DMS153 (cell line): ENCODE measurements at places on chromosomes 1 and 21.

GRCh38 chr1:3717041-3717714 lies 35.1 kb upstream of the CCDC27 start:
- peak; percentile 96 for DNase-seq

- no peak for DNase-seq
Measured at GRCh38 chr1:23168079-23168444, 594 bp downstream of the LUZP1 start.

DNA sequence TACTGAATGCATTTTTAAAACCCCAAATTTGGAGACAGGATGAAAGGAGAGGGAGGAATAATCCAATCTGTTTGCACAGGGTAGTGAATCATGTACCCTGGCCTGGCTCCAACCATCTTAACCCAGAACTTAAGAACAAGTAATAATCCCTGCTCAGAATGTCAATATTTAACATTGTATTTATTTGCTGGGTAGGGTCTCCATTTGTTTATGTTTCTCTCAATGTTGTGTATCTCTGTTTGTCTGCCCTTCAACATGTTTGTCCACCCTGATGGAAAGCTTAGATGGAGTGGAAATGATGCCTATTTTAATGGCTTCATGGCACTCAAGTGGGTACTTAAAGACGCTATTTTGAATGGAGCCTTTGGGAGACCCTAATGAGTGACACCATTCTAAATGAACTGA lies 54.4 kb upstream of the CDC42BPA start:
- peak; percentile 89 for DNase-seq

DNA sequence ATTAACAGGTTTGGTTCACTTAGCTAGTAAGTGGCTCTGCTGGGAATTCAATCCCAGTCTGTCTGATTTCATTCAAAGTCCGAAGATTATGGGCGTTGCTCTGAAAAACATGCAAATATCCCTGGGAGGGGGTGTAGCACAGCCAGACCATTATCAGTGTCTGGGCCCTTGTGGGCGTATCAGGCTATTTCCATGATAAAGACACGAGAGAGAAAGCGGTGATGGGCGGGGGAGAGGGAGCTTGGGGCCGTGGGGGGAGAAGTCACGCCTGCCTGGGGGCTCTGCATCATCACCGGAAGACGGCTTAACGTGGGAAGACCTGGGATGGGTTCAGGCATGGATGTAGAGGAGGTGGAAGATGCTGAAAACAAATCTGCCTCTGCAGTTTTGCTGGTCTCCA lies 25.8 kb downstream of the IL6R start:
- DNase-seq, result no peak

GRCh38 chr1:162391790-162392563 lies 10.4 kb downstream of the C1orf226 start:
- peak; percentile 48 for DNase-seq

- no peak for DNase-seq
Measured at GRCh38 chr1:66182551-66183178, 351.3 kb upstream of the SGIP1 start.

GRCh38 chr1:44670751-44671640 lies 3.3 kb downstream of the TMEM53 start:
- DNase-seq, result no peak

DNA sequence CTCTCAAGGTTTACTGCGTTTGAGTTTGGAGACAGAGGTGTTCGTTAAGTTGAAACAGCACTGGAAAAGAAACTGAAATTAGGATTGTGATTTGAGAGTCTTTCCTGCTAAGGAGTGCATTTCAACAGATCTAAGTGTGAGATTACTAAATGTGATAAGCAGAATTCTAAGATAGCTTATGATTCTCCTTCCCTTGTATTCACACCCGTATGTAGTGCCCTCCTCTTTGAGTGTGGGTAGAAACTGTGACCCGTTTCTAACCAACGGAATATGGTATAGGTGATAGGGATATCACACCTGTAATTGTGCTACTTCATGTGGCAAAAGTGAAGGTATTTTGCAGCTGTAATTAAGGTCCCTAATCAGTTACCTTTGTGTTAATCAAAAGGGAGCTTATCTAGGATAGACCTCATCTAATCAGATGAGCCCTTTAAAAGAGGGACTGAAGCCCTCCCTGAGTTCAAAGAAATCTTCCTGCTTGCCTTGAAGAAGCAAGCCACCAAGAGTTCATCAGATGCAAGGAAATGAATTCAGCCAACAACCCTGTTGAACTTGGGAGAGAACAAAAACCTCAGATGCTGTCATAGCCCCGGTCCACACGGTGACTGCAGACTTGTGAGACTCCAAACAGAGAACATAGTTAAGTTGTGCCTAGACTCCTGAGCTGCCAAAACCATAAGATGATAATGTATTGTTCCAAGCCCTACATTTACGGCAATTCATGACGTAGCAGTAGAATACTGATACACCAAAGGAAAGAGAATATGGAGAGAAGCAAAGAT lies 12.6 kb upstream of the IL12RB2 start:
- DNase-seq, result no peak

DNA sequence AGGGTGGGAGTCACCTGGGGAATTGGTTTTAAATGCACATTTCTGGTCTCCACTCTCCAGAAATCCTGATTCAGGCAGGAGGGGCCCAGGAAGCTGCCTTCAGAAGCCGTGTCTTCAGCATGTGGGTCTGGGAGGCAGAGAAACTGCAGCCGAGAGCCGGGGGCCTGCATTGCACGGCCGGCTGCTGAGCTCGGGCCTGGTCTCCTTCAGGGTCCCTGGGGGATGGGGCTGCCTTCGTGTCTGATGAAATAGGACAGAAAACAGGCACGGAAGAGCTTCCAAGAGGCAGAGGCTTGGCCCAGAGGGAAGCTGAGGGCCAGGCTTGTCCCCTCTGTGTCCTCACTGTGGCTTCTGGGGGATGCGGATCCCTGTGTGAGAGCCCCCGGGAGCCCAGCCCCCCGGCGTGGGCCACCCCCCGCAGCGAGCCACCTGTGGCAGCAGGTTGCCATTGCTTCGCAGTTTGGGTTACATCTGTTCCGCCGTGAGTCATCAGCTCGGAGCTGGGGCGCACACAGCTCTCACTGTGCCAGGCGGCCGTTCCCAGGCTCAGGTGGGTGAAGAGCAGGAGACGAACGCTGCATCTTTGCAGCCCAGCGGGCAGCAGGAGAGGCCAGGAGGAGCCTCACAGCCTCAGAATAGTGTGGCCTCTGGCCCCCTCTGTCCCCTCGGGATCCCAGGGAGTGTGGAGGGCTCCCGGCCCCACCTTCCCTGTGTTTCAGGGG lies 72.4 kb downstream of the AJAP1 start:
- DNase-seq, result no peak

- DNase-seq, result no peak
Measured at GRCh38 chr21:31198575-31198974, 145.5 kb downstream of the TIAM1 start.

DNA sequence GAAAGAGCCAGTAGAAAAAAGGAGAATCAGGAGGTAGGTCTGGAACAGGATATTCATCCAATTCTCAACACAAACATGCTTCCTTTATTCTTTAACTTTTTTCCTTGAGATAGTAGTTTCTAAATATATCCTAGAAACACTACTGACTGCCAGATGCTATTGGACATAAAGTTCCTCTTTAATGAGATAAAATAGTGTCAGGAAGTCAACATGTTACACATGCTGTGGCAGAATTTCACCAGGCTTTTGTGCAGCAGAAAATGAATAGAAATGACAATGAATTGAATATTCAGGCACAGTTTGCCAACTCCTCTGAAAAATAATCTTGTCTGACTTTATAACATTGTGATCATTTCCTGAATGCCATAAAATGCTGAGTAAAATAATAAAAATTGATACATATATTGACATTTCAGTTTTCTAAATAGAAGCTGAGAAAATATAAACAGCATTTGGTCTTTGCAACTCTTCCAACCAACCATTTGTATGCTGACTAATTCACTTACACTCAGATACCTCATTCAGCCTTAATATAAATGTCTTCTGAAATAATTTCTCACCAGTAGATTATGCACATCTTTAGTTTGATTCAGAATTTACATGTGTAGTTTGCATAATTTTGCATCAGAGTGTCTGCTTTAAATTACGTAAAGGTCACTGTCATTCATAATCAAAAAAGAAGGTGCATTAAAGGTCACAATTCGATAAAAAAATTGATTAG lies 486.1 kb upstream of the ADGRL2 start:
- DNase-seq, result no peak

- DNase-seq, result no peak
Measured at GRCh38 chr1:25492323-25492722, 51.1 kb upstream of the LDLRAP1 start.

DNA sequence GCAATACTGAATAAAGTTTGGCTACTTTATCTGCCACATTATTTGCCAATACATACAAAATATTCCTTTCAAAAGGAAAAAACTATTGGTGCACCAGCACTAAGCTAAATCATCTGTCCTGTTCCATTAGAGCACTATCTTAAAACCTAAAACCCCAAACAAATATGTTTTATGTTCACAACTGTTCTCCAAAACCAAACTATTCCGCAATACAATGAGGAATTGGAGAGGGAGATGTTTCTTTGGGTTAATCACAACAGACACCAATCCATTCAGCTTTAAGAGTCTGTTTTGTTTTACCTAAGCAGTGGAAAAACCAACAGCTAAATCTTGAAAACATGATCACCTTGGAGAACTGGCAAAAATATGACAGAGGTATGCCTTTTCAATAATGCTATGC lies 85.1 kb downstream of the ZNF644 start:
- no peak for DNase-seq

- peak; percentile 58 for DNase-seq
Measured at GRCh38 chr1:204258213-204259115, 44.7 kb upstream of the GOLT1A start.

GRCh38 chr1:25795211-25795610 lies 4.8 kb upstream of the SELENON start:
- DNase-seq, result no peak

DNA sequence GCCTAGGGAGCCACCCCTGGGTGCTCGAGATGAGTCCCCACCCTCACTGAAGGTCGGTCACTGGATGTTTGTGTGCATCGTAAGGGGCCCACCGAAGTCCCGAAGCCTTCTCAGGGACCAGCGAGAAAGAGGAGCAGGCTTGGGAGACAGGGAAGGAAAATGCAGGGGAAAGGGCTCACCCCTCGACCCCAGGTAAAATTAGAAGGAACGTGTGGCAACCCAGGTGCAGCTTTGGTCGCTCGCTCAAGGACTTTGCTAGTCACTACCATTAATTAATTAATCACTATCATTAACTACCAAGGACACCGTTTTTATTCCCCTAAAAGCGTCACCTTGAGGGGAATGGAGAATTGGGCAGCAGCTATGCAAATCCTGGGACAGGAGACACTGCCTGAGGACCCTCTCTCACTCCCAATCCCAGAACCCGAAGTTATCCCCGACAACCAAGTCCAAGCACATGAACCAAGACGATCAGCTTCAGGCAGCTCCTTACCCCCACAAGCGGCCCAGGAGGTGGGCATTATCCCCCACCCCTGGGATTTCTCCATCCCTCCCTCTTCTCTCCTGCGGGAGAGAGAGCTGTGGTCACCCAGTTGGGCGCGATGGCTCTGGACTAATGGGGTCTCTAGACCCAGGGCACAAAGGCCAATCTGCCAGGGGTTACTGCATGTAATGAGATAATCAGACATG lies 4.2 kb upstream of the SIM2 start:
- no peak for DNase-seq

- no peak for DNase-seq
Measured at GRCh38 chr1:106952776-106953175, 103.7 kb upstream of the PRMT6 start.
